Cortex of kidney (tissue), 1 donor: ENCODE measurements at places on chromosomes 12 and 14.

GRCh38 chr12:107749083-107749482 is 11.9 kb downstream of the PRDM4 start:
- DNase-seq, result no peak

DNA sequence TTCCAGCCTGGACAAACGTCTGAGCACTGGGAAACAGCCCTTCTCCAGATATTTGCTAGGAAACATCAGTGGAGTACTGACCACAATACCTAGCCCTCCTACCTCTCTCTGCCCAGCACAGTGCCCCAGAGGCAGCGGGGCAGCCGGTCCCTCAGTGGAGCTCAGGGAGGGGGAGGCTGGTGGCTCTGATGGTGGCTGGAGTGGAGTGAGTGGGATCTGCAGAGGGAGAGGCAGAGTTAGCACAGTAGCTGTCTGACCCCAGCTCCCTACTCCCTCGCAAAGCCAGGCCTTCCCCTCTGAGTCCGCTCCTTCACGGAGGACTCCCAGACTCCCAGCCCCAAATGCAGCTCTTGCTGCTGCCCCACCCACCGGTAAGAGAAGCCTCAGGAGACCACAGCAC is 30.0 kb downstream of the NCKAP5L start:
- no peak for DNase-seq

DNA sequence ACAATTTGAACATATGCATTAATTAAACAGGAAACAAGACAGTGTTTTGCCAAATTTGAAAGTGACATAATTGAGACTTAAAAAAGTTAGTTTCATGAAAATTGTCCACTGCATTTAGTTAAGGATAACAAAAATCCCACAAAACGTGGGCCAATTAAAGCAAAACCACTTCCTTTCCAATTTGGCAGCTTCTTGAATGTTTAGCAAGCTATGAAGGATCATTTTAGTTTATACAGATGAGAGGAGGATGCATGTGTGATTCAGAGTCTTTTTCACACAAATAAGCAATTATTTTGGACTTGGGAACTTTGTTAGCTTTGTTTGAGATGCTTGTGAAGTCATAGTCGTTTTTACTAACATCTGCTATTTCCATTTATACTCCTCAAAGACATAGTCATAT is 109.6 kb downstream of the ATXN7L3B start:
- no peak for DNase-seq

- no peak for DNase-seq
These were observed 40.6 kb upstream of the LRTM2 start for GRCh38 chr12:1779783-1780182.

DNA sequence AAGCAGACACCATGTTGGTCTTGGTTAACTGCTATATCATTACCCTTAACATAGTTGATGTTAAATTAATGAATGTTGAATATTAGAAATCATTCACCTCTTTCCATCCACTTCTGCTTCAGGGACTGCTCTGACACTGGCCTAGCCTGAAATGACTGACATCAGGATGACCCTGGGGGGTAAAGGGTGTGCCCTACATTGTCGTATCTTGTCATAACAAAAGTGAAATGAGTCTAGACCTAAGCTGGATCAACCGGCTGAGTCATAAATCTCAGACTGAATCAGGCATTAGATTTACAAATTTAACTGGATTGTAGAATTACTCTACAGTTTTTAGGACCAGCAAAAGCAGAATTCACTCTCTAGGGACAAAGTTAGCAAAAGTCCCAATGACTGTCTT is 35.3 kb downstream of the KICS2 start:
- DNase-seq, result no peak

- no peak for DNase-seq
These were observed 9.7 kb downstream of the DICER1 start for GRCh38 chr14:95147597-95147996.

- no peak for DNase-seq
These were observed 325.3 kb downstream of the GALC start for GRCh38 chr14:87667659-87668058.

DNA sequence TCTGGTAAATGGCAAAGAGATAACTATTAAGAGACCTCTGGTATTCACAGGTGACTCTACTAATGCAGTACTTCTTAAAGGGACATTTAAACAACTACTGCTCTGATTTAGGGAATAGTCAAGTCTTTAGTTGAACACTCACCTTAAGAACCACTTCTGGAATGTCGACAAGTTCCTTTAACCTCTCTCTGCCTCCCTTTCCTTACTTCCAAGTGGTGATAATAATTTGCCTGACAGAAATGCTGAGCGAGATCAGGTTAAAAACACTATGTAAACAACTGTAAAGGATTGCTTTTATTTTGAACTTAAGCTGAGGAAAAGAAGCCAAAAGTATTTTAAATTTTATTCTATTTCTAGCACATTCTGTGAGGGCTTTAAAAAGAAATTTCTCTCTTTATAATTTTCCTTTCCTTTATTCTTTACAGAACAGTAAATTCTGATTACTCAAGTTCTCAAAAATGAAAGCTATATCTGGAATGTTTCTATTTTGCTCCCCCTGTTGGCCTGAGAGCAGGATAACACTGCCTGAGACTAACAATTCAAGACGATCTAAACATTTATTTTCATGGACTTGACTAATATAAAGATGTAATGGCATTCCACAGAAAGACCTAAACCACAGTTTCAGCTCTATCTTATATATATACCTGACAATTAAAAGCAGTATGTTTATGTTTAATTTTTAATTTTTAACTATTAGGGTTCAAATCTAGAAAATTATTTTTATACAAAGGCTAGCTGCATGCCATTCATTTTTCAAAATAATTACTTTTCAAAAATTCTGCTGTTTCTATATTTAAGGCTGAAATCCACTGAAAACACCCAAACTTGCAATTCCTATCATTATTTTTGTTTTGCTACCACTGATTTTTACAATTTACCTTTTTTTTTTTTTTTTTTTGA is 29.2 kb downstream of the ZCCHC8 start:
- DNase-seq, result no peak

DNA sequence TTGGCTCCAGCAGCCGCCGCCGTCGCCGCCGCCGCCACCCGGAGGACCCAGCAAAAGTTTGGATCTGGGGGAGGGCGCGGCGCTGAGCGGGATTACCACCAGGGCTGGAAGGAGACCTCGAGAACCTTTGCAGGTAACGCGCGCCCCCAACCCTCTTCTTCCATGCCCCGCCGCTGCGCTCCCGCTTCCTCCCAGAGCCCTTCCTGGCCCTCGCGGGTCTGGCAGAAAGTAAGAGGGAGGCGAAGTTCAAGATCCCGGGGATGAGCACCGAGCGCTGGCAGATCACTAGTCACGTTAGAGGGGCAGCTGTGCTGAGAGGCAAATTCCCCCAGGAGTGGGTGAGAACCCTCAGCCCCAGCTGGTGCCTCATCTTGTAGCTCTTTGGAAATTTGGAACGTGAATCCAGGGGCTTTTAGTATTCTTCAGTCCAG is 3.9 kb downstream of the FLRT2 start:
- no peak for DNase-seq

GRCh38 chr12:12273291-12273957 is 6.6 kb upstream of the LRP6 start:
- no peak for DNase-seq

DNA sequence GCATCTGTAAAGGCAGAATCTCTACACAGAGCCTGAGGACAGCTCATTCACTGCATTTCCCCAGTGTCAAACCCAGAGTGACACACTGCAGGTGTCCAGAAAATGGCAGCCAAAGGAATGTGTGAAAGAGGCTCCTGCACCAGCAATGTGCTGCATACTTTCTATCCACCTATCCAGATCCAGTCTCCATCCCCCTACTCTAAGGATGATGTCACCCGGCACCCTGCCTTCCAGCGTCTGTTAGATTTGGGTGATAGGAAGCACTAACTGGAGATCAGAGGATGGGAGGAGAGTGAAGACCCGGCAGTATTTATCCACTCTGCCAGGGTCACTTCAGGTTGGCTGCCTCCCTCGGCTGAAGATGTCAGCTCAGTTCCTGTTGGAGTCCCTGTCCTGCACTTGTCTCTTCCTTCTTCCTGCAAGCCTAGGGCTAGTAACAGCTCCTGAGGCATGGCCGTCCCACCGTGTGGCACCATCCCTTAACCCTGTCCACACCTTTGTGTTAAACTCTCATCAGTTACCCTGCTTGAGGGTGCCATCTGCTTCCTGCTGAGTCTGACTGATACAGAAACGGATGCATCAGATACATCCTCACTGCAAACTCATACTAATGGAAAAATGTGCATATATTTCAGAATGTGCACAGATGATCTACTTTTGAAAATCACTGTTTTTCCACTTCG is 13.0 kb upstream of the GPR68 start:
- DNase-seq, result no peak

GRCh38 chr12:39533951-39534350 is 85.7 kb downstream of the ABCD2 start:
- DNase-seq, result no peak

DNA sequence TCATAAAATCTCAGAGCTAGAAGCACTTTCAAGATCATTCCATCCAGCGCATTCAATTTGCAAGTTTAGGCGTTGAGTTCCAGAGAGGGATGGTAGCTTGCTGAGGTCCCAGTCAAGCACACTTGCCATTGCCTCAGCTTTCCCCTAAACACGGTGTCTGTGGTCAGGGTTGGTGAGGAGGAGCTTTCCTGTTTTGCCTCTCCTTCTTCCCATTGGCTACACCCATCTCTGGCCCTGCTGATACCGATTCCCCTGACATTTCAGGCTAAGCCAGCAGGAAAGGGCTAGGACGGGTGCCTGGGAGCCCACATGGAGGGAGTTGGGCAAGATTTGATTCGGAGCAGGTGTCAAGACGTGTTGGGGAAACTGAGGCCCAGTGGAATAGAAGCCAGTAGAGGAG is 9.1 kb downstream of the NFATC4 start:
- no peak for DNase-seq

DNA sequence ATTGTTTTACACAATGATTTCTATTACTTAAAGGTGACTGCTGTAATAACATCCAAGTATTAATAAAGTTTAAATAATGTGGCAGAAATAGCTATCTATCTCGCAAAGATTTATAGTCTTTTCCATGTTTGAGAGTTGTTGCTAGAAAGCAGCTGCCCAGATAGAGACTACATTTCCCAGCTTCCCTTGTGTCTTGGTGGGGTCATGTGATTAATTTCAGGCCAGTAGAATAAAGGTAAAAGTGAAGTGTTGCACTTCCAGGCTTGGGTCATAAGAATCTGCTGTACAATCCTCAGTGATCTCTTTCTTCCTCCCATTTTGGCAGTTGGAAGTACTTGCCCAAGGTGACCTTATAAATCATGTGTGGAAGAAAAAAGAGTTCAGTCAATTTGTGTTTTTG is 449.7 kb upstream of the USP15 start:
- no peak for DNase-seq

DNA sequence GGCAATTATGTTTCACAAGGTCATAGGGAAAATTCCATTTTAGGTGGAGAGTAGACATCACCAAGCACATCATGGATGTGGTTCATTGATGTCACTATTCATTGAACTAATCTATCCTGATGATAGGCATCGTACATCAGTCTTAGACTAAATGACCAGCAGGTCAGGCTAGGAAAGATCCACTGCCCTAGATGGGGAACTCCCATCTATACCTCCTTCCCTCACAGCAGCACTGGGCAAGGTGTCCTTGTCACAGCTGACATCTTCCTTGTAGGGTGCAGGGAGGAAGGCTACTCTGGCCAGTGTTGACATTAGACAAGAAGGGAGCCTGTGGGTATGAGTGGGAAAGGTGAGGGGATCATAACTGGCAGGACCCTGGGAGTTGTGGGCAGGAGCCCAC is 63.8 kb upstream of the CAPRIN2 start:
- no peak for DNase-seq

GRCh38 chr14:64075613-64076005 is 218.6 kb downstream of the ESR2 start:
- DNase-seq, result no peak

DNA sequence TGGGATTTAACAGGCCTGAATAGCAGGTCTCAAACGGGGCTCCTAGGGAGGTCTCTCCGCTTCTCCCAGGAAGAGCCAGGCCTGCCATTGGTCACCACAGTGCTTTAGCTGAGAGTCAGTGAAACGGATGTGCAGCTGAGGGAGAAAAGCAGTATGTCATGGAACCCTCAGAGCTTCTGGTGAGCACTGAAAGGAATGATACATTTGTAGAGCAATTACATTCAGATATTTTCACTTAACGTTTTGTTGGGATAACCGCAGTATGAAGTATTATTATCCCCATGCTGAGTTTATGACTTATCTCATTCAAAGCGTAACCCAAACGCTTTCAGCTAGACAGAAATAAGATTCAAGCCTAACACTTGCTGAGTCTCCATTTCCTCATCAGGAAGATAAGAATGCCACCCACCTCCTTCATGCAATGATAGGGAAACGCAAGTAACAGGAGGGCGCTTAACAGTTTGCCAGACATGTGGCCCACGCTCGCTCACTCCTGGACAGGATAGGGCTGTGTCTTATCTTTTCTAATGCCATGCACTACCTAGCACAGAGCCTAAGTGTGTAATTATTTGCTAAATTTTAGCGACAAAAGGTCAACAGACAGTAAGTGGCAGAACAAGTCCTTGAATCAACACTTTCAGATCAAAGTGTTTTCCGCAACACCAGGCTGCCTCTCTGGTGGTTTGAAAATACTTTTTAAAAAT is 28.2 kb downstream of the DAD1 start:
- DNase-seq, result no peak

- no peak for DNase-seq
These were observed 10.2 kb upstream of the MYL6B start for GRCh38 chr12:56141946-56142784.

DNA sequence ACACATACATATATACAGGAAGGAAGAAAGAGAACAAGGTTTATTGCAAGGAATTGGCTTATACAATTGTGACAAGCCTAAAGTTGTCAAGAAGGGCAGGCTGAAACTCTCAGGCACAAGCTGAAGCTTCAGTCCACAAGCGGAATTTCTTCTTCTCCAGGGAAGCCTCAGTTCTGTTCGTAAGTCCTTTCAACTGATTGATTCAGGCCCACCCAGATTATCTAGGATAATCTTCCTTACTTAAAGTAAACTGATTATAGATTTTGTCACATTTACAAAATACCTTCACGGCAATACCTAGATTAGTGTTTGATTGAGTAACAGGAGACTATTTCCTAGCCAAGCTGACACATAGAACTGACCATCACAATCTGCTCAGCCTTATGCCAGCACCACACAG is 81.5 kb upstream of the TMEM260 start:
- DNase-seq, result no peak

- DNase-seq, result no peak
These were observed 179.6 kb upstream of the MYL2 start for GRCh38 chr12:111100003-111100402.

GRCh38 chr12:95590775-95591174 is 39.5 kb upstream of the USP44 start:
- DNase-seq, result no peak

DNA sequence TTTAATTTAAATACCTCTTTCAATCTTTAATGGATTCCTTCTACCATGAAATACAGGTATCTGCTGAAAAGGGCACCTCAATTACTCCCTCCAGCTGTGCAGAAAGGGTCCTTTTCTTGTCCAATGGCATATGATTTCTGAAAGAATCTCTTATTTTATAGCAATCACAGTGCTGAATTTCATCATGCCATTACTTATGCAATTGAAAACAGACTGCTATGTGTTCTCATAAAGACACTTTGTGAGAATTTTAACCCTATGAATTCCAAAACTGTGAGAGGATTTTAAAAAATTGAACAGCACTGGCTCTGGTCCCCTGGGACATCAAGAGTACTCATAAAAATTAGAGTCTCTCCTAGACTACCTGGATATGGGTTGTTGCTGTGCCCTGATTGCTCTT is 45.9 kb upstream of the CNOT2 start:
- no peak for DNase-seq
